ENCODE measurements at places on chromosomes 2 and 18.
A peak's percentile ranks its signal among the peaks of the same experiment; 100 is the strongest.

- no peak for ATAC-seq
Measured at GRCh38 chr2:63073994-63074393, 23.4 kb downstream of the OTX1 start.

- no peak for ATAC-seq
Measured at GRCh38 chr2:211867845-211868451, 670.7 kb downstream of the ERBB4 start.

- no peak for ATAC-seq
Measured at GRCh38 chr2:239952665-239953417, 72.3 kb downstream of the NDUFA10 start.

- ATAC-seq: no peak
Measured at GRCh38 chr2:102004581-102004980, 12.8 kb downstream of the IL1R2 start.

GRCh38 chr2:197993830-197994229 is 189.4 kb downstream of the PLCL1 start:
- ATAC-seq: peak; percentile 50

- ATAC-seq: no peak
Measured at GRCh38 chr2:10373931-10374330, 71.2 kb downstream of the HPCAL1 start.

DNA sequence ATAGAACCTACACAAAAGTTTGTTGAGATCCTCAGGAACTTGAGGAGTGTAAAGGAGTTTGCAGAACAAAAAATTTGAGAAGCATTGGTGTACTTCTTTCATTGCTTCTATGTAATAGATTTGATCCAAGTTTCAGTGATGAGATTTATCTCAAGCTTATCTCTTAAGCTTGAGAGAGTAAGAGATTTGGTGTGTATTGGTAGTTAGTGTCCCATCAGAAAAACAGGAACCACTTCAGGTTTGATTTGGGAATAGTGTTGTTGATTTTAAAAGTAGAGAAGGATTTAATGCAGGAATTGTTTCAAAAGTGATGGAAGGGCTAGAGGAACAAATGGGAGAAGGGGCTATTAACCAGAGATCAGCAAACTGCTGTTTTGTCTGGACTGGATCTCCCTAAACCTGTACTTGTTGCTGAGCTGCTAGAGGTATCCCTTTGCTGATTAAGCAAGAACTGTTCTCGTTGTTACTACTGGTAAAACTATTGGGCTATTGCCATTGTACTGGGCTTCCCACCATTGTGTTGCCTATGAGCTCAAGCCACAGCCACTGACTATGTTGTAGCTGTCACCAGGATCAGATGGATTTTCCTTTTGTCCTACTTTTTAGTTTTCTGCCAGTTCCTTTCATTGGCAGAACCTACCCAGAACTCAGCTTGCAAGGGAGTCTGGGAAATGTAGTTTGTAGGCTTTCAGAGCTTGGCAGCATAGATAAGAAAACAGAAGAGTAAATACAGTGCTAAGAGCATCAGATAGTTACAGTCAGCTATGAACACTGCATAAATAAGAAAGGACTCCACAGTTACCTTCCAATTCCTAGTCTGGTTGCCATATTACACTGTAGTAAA is 39.3 kb downstream of the RAB10 start:
- no peak for ATAC-seq

GRCh38 chr2:67709835-67710234 is 312.7 kb downstream of the ETAA1 start:
- ATAC-seq: no peak

DNA sequence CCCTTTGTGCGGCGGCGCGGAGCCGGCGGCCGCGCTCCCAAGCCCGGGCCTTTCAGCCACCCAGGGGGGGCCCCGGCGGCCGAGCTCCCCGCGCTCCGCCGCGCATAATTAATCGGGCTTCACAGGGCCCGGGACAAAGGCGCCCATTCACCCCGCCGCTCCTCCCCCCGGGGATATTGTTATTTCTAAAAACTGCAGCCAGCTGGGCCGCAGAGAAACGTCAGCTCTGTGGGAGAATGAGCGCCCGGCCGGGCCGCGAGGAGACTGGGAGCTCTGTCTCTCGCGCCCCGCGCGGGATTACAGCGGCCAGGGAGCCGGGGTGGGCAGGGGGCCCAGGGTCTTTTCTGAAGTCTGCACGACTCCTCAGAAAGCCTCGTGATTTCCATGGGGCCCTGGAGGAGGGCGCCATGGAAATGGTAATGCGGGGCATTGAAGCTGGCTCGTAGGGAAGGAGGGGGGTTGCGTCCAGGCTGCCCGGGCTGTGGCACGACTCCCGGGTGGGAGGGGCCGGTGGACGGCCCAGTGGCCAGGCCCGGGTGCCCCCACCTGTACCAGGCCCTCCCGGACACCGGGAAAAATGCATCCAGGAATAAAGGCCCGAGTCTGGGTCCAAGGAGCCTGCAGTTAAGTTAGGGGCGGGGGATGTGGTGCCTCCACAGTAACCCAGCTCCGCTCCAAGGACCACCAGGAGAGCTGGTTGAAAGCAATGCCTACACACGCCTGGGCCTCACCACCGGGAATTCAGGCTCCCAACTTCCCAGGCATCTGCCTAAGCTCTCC is 125.3 kb downstream of the ZFP36L2 start:
- no peak for ATAC-seq

DNA sequence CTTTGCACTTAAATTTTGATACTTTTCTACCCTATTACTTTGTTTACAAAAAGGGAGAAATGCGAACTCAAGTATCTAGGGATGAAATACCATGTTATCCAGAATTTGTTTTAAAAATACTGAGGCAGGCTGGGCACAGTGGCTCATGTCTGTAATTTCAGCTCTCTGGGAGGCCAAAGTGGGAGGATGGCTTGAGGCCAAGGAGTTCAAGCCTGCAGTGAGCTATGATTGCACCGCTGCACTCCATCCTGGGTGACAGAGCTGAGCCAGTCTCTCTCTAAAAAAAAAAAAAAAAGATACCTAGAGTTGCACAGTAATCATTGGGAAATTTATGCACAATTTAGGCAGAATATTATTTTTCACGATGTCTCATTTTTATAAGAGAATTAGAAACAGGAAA is 12.4 kb upstream of the VAPA start:
- ATAC-seq: no peak

- ATAC-seq: no peak
Measured at GRCh38 chr18:30748541-30748940, 294.0 kb downstream of the DSC3 start.

- no peak for ATAC-seq
Measured at GRCh38 chr2:157927155-157927554, 51.0 kb upstream of the ACVR1 start.

DNA sequence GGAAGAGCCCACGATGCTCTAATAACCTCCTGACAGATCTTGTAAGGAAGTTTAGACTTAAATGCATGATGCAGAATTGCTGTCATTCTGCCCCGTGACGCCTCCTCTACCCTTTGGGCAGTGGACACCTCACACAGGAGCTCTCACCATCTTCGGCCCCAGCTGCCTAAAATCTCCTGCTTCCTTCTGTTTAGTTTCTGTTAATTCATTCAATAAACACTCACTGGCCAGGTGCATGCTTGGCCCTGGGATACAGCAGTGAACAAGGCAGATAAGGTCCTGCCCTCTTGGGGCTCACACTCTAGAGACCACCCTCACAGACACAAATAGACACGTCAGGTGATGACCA is 81.1 kb downstream of the SEPTIN10 start:
- ATAC-seq: no peak

DNA sequence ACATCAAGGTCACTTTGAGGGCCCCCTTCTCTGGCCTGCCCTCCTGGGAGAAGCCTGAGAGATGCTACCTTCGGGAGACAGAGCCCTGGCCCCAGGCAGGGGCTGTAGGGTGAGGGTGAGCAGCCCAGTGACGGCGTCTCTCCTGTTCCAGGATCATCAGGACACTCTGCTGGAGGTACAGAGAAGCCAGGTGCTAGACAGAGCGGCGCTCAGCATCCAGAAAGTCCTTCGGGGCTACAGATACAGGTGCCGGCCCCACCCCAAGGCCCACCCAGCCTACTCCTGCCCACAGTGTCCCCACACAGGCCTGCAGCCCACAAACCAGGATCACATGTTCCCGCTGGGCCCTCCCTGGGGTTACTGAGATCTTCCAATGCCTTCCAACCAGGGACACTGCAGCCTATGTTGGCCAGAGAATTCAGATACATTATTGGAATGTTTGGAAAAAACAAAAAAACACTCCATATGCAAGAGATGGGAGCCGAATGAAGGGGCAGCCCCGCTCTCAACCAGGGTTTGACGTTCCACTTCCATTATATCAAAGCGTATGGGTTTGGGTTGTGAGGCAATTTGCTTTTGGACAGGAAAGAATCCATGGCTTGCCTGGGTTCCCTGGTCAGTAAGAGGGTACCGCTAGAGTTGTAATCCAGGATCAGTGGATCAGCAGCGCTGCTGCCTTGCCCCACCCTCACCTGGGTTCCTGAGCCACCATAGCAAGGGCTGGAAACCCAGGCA is 49.5 kb upstream of the GPR17 start:
- no peak for ATAC-seq

DNA sequence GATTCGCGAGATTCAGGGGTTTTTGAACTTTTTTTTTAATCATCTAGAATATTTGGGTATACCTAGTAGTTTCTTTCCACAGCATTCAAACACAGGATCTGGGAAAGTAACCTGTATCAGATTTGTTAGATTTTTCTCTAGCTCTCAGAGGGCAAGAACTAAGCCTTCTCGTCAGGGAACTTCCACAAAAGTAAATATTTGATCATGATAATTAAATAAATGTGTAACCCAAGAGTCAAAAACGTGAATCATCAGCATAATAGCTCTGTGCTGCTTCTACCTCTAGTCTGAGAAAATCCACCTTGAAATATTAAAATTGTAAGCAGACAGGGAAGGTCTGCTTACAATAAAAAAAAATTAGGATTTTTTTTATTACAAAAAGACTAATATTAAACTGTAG is 225.7 kb upstream of the SPOPL start:
- ATAC-seq: no peak

DNA sequence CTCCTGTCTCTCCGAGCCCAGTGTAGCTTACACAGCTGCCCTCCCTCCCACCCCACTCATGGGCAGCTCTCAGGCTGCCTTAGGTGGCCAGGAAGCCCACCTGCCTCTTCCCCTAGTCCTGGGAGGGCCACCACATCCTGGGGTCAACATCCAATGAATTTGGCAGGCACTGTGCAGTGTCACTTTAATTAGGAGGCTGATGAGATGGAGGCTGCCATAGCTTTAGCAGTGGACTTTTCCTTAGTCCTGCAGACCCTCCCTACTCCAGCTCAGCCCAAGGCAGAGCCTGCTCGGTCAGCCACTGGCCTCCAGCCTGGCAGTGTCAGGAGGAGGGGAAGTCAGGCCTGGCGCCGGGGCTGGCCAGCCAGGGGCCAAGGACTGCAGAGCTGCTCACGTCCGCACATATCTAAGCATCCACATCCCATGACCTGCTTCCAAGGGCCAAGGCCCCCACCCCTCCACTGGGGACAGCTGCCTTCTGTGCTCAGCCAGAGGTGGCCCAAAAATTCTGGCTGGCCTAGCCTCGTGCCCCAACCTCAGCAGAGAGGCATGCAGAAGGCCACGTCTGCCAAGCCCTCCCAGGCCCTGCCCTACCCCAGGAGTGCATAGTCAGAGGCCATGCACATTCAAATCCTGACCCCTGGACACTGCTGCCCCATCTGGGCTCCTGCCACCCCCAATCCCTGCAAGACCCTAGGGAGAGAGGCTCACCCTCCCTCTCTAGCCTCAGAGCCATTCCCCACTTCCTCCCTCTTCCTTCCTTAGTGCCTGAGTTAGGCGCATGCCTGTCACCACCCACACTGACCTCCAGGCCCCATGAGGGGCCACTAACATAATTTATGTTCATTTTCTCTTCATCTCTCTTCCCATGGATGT is 33.1 kb downstream of the ADRA2B start:
- ATAC-seq: no peak

DNA sequence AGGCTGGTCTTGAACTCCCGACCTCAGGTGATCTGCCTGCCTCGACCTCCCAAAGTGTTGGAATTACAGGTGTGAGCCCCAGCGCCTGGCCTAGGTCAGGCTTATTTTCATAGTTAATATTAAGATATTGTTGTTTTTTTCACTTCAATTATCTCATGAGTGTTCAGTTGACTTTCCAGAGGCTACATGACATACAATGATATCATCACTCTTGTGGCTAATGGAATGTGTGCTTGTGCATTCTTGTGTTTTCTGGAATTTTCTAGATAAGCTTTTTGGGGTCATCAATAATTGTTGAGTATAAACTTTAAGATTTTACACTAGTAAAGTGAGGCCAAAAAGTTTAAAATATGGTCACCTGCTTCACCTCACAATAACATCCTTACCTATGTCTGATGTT is 180.9 kb downstream of the FIGN start:
- no peak for ATAC-seq

- no peak for ATAC-seq
Measured at GRCh38 chr2:152100961-152101360, 2.1 kb upstream of the CACNB4 start.

DNA sequence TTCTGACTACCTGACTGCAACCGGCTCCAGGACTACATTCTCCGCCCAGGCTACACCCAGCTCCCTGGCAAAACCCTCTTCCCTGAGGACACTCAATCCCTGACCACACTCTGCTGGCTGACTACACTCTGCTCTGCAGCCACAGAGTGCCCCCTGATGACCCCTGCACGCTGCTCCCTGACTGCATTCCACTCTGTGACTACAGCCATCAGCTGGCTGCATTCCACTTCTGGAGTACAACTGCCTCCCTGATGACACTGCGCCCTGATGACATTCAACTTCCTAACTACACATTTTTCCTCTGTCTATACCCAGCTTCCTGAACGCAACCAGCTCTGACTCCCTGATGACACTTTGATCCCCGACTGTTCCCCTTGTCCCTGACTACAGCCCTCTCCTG is 71.3 kb upstream of the NRXN1 start:
- ATAC-seq: no peak

DNA sequence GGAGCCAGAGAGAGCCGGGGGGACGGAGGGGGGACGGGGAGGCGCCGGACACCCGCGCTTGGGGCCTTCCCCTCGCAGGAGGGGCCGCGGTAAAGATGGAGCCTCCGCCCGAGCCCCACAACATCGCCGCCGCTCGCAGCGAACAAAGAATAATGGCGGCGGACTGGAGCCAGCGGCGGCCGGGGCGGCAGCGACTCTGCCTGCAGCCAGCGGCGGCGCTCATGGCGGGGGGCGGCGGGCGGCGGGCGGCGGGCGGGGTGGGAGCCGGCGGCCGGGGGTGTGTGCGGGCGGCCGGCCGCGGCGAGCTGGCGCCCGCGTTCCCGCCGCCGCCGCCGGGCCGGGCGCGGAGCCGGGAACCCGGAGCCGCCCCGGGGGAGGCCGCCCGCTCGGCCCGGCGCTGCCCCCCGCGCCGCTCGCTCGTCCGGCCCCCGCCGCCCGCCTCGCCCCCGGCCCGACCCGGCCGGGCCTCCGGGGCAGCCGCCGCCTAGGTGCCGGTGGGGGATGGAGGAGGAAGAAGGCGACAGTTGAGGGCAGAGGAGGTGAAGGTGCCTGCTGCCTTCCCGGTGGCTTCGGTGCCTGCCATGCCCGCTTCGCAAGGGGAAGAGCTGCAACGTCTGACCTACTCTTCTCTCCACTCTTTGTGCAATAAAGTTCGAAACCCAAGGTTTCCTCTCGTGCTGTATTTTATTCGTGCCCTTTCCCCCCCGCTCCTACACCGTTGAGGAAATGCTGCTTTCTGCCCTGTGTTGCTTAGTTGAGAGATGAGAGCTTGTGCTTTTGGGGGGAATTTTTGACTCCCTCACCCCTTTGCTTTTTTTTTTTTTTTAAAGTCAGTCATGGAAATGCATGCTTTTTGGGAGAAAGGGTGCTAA is 634 bp downstream of the CREB1 start:
- peak; percentile 1 for ATAC-seq

All from activated CD4-positive, CD25-positive, alpha-beta regulatory T cell treated with anti-CD3 and anti-CD28 coated beads, Interleukin-2, amount 50 U/mL, for 24 hours (primary cell).